NCI-H1930 (cell line): ENCODE measurements at places on chromosomes 7 and 10.

GRCh38 chr7:46607176-46607575, 686.1 kb upstream of the IGFBP3 start:
- no peak for DNase-seq

- DNase-seq, result no peak
Measured at GRCh38 chr10:93751832-93752231, 5.9 kb upstream of the LGI1 start.

- no peak for DNase-seq
Measured at GRCh38 chr7:77309714-77310220, 106.4 kb downstream of the GSAP start.

DNA sequence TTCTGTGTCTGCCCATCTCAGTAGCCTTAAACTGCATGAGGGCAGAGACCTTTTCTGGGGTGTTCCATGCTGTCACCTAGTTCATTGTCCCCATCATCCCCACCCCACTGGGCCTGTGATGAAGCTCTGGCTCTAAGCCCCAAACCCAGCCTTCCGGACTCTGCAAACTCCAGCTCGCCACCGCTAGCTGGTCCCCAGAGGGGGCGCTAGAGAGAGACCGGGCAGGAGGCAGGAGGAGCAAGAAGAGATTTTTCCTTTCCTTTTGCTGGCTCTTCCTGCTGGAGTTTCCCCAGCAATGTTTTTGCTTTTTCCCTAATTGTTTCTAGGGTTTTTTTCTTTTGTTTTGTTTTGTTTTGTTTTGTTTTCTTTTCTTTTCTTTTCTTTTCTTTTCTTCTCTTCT, 234.4 kb downstream of the TEX36 start:
- peak; percentile 0 for DNase-seq

- DNase-seq, result no peak
Measured at GRCh38 chr10:79045566-79046175, 23.1 kb upstream of the ZMIZ1 start.

DNA sequence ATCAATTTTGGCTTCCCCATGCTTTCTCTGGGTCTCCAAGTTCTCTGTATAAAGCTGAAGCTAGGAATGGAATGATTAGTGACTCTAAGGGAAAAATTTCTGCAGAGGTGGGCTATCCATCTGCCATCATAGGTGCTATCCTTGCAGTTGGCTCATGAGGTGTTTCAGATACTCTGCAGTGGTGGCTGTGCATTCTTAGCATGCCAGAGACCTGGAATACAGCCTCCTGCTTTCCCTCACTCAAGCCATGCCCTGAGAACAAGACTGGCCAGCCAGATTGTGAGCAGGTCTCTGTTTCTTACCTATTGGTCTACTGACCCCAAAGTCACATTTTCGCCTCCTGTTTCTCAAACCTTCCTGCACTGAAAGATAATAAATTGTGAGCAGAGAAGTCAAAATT, 719.6 kb downstream of the CCSER2 start:
- no peak for DNase-seq

DNA sequence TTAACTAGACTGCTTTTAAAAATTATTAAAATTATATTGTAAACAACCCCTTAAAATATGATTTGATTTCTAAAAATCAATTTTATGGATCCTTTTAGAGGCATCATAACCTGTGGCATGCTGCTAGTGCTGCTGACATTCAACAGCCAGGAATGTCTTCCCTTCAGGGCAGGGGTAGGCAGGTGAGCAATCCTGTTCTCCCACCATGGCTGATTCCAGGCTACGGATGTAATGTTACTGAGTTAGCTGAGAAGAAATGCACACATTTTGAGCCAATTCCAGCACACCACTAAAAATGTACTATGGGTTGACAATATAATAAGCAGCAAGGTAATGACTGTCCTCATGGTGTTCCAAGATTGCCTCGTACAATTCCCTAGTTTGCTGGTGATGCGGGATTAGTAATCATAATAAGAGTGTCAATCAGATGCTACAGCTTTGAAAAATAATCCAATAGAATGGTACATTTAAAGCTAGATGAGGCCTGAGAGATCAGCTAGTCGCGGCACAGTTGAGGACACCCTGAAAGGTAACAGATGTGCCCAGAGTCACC, 108.7 kb upstream of the PRR15 start:
- no peak for DNase-seq

GRCh38 chr7:150443793-150444540, 6.5 kb upstream of the GIMAP8 start:
- DNase-seq, result no peak

DNA sequence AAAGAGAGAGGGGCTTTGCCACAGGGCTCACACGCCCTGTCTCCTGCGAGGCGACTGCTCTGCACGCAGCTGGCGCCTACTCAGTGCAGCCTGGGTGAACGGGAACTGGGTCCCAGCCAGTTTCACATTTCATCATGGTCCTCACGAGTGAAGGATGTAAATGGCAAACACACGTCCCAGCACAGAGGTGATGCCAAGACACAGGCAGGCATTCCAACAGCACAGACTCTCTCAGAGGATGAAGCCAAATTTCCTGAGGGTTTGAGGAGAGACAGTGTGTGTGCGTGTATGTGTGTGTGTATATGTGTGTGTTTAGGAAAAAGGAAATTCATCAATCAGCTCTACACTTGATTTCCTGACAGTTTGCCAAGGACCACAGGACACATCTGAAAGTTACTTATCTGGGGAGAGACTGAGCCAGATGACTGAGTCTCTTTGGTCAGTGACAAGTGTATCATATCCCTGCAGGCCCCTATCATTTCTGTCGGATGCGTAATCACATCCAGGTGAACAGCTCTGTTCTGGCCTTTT, 53.9 kb downstream of the CHST15 start:
- no peak for DNase-seq

DNA sequence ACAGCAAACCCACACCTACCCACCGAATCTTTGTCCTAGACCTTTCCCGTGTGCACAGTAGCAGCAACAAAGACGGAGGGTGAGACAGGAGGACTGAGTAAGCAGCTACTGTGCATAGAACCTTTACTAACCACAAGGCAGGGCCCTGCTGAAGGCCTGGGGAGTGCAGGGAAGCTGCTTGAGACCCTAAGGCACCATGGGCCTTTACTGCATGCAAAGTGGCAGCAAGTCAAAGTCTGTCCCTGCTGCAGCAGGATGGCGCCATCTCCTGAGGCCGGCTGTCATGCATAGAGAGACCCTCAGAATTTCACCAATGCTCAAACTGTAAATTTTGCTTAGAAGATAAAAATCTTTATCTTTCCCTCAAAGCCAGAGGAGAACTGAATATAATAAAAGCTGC, 610.5 kb downstream of the ACTR3B start:
- no peak for DNase-seq

- DNase-seq, result no peak
Measured at GRCh38 chr7:151677581-151678226, 158.0 kb upstream of the RHEB start.

GRCh38 chr7:78071491-78072200, 273.1 kb downstream of the PHTF2 start:
- DNase-seq, result no peak

GRCh38 chr7:151244196-151244840, 4.2 kb downstream of the SMARCD3 start:
- peak; percentile 24 for DNase-seq

- no peak for DNase-seq
Measured at GRCh38 chr10:94666391-94667102, 17.0 kb upstream of the CYP2C18 start.
